ENCODE measurements at places on chromosomes 1 and 21.
A peak's percentile ranks its signal among the peaks of the same experiment; 100 is the strongest.

- peak; percentile 65 for DNase-seq
Measured at GRCh38 chr1:231512147-231512698, 16.2 kb upstream of the TSNAX start.

- DNase-seq: no peak
Measured at GRCh38 chr1:119254067-119254720, 113.7 kb upstream of the WARS2 start.

DNA sequence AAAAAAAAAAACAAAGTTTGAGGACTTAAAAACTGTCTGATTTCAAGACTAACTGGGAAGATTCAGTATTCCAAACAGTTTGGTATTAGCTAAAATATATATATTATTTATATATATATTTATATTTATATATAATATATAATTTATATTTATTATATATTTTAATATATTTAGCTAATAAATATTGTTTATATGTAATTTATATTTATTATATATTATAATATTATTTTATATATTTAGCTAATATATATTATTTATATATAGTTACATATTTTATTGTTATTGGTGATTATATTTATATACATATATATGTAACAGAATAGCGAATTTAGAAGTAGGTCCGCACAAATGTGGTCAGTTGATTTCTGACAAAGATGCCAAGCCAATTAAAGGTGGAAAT lies 480.2 kb upstream of the C1orf87 start:
- no peak for DNase-seq

DNA sequence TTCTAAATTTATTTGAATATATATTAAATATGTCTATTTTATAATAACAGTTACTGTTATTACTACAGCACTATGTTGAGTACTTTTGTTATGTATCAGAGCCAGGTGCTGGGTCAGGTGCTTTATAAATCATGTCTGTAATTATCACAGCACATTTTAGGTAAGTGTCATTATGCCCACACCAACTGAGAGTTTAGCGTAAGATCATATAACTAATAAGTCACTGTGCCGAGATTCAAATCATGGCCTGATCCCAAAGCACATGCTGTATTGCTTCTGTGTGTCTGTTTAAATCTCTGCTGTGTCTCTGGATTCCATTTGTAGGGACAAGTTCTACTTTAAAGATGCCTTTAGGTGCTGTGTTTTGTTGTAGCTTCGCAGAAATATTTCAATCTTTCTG lies 1.9 kb downstream of the GPSM2 start:
- DNase-seq: no peak

GRCh38 chr1:117061986-117062415 lies 1.9 kb downstream of the TTF2 start:
- DNase-seq: peak; percentile 25

GRCh38 chr1:67544921-67545320 lies 114.7 kb upstream of the SERBP1 start:
- no peak for DNase-seq

GRCh38 chr1:177883581-177883980 lies 86.3 kb downstream of the SEC16B start:
- DNase-seq: peak; percentile 13

- DNase-seq: no peak
Measured at GRCh38 chr1:177142791-177143271, 21.7 kb downstream of the ASTN1 start.

GRCh38 chr1:203284411-203285123 lies 20.8 kb upstream of the BTG2 start:
- DNase-seq: no peak

GRCh38 chr21:36386031-36386642 lies 945 bp downstream of the CHAF1B start:
- DNase-seq: no peak

- DNase-seq: peak; percentile 24
Measured at GRCh38 chr1:100308777-100309176, 42.8 kb downstream of the RTCA start.

DNA sequence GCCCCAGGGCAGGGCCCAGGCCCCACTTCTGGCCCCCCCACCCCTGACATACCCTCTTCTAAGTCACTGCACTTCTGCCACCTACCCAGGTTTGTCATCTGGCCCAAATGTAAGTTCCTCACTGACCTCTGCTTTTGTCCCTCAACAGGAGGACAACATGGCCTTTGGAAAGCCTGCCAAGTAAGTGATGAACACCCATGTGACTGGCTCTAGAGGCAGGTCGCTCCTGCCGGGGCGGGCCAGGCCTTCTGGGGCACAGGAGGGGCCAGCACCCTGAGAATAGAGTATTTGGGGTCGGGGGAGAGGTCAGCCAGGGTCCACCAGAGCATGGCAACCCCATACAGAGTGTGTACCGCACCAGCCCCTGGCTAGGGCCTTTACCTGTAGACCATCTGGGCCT lies 9.9 kb upstream of the SYTL1 start:
- DNase-seq: no peak

- no peak for DNase-seq
Measured at GRCh38 chr1:32606565-32607371, 43.6 kb downstream of the ZBTB8OS start.

- DNase-seq: no peak
Measured at GRCh38 chr1:174678657-174679056, 230.9 kb downstream of the GPR52 start.

All from AG09309 (cell line).